ENCODE measurements at places on chromosomes 1 and 21.

- DNase-seq = peak; percentile 75
These were observed 10.9 kb upstream of the SESN2 start for GRCh38 chr1:28248273-28249012.

DNA sequence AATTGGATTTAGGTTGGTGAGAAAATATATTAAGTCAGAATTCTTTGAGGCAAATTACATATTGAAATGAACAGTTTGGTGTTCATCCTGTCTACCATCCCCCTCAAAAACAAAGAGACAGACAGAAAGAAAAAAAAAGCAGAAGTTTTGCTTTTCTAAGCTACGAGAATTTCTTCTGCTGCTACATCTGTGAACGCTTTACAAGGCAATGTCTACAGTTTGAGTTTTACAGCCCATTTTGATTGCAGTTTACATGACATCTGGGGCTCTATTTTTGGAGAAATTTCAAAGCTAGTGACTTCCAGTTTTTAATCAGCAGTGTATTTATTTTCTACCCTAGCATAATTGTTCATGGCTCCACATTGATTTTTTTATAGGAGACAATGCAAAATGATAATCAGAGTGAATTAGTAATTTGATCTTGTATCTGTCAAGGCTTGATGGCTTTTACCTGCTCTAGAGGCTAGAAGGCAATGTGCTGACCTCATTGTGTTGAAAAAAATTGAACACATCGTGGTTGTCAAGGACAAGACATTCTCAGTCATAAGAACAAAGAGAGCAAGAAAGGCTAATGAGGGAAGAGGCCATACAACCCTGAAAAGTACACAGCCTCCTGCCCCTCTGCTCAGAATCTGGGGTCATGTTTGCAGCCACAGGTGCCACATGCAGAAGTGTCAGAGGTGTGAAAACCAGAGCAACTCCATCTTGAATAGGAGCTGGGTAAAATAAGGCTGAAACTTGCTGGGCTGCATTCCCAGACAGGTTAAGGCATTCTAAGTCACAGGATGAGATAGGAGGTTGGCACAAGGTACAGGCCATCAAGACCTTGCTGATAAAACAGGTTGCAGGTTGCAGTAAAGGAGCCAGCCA, 201.0 kb upstream of the CAMK1G start:
- no peak for DNase-seq

GRCh38 chr1:14064649-14065442, 364.9 kb downstream of the PRDM2 start:
- no peak for DNase-seq

DNA sequence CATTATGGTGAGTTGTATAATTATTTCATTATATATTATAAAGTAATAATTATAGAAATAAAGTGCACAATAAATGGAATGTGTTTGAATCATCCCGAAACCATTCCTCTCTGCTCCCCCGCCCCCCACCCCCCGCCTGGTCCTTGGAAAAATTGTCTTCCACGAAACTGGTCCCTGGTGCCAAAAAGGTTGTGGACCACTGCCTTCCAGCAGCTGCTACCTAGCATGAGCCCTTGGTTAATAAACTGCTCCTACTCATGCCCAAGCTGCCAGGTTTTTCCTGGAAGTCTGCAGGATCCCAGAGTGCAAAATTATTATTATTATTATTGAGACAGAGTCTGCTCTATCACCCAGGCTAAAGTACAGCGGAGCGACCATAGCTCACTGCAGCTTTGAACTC, 6.8 kb upstream of the IFNGR2 start:
- DNase-seq = no peak

DNA sequence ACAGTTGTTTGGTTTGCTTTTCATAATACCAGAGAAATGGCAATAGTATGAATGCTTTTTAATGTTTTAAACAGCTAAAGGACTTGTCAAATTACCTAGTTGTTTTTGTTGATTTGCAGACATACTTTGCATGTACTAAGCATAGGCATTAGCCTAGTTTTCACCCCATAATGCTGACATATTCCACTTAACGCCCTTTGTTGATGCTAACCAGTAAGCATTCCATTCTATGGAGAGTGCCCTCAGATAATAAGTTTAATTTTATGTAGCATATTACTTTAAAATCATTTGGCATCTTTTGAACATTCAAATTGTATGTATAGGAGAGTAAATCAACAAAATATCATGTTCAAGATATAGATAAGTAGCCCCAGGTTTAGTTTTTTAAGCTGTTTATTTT, 32.5 kb downstream of the RGS21 start:
- DNase-seq = no peak

DNA sequence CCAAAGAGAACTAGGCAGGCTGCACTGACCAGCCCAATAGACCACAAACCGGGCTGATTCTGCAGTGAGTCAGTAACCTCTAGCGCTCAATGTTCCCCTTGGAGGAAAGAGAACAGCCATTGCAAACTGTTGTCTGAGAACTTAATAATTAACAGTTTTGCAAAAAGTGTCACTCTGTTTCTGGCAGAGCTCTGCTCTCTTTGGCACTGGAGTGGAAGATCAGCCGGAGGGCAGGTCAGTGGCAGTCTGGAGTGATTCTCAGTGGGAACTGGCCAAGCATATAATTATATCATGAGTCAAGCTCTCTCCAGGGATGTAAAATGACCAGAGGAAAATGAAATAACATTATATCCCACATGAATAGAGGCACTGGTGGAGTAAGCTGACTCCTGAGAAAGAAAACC, 238.3 kb downstream of the HLX start:
- DNase-seq = no peak

DNA sequence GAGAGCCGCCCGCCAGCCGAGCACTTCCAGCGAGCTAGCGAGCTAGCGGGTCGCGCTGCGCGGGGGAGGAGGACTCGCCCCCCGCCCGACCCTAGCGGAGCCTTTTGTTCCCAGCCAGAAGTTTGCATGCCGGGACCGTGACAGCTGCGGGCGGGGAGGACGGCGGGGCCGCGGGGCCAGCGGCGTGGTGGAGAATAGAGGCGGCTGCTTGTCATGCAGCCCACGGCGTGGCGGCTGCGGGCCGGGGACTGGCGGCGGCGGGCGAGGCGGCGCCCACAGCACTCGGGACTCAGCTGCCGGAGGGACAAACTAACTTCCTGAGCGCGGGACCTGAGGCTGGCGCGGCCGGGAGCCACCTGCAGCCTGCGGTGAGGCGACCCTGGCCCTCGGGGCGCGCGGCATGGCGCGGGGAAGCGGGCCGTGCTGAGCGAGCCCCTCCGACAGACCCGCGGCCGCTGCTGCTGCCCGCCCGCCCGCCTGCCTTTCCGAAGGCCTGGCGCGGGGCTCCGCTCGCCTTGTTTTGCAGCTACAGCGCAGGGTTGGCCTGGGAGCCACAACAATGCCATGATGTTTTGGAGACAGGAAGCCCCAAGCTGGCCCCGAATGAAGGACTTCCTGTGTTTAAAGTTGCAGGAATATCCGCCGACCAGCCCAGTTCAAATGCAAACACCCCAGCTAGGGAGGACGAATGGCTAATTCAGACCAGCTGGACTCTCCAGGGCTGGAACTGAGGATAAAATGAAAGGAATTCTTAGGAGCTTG, 82.2 kb upstream of the BMP8A start:
- no peak for DNase-seq

DNA sequence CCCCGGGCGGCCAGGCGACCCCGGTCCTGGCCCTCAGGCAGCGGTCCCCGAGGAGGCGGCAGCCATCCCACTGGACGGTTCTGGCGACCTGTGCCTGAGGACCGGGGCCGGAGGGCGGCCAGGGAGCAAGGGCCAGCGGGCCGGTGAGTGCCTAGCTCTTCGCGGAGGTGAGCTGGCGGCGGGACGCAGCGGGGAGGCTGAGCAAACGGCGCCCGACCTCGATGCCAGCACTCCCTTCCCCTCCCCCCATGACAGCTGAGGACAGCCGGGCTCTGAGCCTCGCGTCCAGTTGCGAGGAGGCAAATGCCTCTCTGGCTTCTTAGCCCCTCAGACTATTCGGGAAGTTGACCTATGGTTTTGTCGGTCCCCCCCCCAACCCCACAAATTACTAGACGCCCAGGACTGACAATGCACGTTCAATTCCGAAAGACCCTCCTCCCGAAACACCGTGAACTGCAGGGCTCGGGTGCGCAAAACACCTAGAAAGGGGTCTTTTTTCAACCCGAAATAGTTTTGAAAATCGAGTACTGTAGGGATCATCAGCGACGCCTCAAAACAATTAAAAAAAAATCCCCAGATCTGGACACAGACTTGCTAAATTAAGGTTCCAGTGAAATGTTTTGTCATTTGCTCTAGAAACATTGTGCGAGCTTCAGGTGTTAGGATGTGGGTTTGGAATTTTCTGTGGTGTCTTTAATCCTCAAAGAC, 8.3 kb downstream of the CDKN2C start:
- DNase-seq = no peak

DNA sequence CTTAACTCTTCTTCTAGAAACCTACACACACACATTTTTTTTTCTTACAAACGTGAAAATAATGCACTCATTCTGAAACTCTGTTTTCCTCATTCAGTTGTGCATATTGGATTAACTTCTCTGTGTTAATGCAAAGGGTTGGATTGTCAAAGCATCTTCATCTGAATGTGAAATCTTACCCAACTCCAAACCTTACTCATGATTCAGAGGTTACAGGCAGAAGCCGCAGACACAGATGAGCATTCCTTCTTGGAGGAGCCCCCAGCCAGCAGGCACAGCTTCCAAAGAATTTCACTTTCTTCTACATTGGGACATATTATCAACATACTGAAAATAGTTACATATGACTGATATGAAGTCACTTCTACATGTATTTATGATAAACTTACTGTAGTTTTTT, 15.7 kb downstream of the PATJ start:
- no peak for DNase-seq
